Progenitor cell of endocrine pancreas (in vitro differentiated cells): ENCODE measurements at places on chromosomes 5 and 9. TPM values are rescaled to one million over a fixed set of nuclear protein-coding genes. Genes with fewer than 3 reads are reported as not detected.

DNA sequence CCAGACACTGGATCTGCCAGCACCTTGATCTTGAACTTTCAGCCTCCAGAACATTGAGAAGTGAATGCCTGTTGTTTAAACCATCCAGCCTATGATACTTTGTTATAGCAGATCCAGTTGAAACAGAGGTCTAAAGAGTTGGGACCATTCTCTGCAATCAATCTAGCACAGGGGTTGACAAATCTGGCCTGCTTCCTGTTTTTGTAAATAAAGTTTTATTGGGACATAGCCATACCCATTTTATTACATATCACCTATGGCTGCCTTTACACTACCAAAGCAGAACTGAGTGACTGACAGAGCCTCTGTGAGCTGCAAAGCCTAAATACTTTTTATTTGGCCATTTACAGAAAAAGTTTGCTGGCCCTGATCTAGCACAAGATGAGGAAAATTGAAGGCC is 62.0 kb downstream of the BARX1 start:
- no peak for DNase-seq

The AHRR gene
- 0.69 and 1.3 TPM in 2 replicates for total RNA-seq

- DNase-seq, result no peak
Measured at GRCh38 chr5:143135832-143136551, 267.5 kb downstream of the NR3C1 start.

The TMOD1 gene
- 10.1 and 10.6 TPM in 2 replicates for total RNA-seq

DNA sequence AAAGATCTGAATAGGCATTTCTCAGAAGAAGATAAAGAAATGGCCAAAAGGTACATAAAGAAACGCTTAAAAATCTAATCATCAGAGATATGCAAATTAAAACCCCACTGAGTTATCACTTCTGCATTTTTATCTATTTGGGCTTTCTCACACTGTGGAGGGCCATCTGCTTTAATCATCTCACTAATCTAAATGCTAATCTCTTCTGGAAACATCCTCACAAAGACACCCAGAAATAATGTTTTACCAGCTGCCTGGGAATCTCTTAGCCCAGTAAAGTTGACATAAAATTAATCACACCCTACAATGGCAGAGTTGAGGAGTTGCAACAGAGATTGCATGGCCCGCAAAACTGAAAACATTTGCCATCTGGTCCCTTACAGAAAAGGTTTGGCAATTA is 407.9 kb upstream of the CYLC2 start:
- DNase-seq, result no peak

- DNase-seq, result no peak
Measured at GRCh38 chr9:138073408-138073807, 195.8 kb downstream of the CACNA1B start.

GRCh38 chr5:2432076-2432920 is 319.2 kb downstream of the IRX2 start:
- DNase-seq, result no peak

GRCh38 chr9:94843134-94843533 is 116.6 kb downstream of the AOPEP start:
- no peak for DNase-seq

DNA sequence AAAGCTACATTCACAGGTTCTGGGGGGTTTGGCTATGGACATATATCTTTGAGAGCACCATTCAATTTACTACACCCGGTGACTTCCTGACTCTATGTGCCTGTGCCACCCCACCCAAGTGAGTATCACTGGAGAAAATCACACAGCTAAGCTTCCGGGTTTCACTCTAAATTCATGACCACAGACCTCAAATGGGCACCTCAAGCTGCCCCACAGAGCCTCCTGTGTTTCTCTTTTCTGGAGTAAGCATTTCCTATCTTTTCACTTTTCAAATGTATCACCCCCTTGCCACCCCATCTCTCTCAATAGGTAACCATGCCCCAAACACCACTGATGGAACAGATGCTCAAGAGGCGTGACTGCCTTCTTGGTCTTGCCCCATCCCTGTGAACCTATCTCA is 49.2 kb upstream of the NEK6 start:
- DNase-seq, result no peak

DNA sequence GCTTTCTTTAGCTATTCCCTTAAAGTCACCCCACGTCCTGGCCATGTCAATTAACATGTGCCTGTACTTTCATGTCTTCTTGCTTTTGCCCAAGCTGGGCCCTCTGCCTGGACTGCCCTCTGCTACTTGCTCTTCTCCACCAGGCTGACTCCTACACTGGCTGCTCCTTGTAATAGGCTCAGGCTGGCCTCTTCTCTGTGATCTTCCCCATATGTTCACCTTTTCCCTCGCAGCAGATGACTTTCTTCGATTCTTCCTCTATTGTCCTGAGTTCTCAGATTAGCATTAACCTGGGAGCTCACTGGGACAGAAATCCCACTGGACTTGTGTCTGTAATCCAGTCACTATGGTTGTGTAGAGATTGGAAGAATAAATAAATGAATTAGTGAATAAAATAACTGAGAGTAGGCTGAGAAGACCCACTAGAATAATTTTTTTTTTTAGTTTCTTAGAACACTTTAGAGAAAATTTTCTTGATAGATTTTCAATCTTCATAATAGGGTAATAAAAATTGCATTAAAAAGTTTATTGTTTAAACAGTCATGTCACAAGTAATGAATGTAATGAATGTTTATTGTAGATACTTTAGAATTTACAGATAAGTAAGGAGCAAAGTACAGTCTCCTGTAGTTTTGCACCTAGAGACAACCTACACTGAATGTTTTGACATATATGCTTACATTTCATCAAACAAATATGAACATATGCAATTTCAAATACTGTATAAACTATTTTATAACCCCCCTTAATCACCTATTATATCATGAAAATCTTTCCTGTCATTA is 47.4 kb upstream of the TNFSF15 start:
- no peak for DNase-seq

DNA sequence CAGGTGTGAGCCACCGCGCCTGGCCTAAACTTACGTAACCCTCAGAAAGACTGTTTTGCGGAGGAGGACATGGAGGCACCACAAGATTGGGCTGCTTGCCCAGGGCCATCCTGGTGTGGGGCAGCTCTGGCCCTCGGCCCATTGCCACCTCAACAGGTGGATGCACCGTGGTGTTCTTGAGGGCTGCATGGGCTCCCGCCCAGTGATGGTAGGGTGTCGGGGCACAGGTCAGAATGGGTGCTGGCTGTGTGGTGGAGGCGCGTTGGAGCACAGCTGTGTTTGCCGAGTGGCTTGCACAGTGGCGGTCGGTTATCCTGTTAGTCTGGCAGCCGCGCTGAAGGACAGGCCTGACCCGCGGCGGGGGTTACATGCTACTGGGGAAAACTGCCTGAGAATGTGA is 196.9 kb downstream of the CACNA1B start:
- no peak for DNase-seq
